ENCODE measurements at places on chromosomes 6 and 20. TPM values are rescaled to one million over a fixed set of nuclear protein-coding genes. Genes with fewer than 3 reads are reported as not detected.

The TSPO2 gene
- not detected for total RNA-seq

The COL12A1 gene
- not detected for total RNA-seq

DNA sequence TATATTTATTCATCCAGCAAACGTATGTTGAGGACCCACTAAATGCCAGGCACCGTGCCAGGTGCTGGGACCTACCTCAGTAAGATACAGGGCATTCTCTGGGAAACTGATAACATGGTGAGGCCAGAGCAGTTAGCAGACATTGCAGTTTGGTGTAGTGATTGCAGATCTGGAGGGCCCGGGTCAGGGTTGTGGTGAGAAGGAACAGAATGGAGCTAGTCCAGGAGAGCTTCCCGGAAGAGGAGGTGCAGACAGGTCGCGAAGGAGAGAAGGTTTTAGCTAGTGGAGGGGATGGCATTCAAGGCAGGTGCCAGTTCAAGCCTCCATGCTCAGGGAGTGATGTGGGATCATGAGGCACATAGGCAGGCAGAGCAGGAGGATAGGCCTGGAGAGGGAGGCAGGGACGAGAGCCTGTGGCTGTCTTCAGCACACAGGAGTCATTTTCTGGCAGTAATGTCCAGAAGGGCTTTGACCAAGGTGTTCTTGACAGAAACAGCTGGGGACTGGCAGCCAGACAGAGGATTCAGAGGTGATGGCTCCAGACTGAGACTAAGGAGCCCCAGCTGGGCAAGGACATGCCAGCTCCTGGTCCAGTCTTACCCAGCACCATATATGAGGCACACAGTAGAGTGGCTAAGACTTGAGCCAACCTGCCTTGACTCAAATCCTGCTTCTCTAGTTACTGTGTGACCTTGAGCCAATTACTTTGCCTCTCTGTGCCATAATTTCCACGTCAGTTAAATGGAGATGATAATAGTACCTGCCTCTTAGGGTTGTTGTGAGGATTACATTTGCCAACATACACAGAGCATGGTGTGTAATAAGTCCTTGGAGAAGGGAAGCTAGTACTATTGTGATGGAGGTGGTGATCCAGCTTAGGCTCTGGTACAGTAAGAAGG, 48.3 kb upstream of the FANCE start:
- no peak overlapping the region for H3K4me3 ChIP-seq
- no peaks in the 10 kb centered on the region for H3K36me3 ChIP-seq
- no peaks in the 10 kb centered on the region for H3K27me3 ChIP-seq
- no peak for DNase-seq
- no peaks in the 10 kb centered on the region for H3K4me1 ChIP-seq
- H3K27ac ChIP-seq, result no peak overlapping the region

The TNF gene
- 207 TPM for total RNA-seq

DNA sequence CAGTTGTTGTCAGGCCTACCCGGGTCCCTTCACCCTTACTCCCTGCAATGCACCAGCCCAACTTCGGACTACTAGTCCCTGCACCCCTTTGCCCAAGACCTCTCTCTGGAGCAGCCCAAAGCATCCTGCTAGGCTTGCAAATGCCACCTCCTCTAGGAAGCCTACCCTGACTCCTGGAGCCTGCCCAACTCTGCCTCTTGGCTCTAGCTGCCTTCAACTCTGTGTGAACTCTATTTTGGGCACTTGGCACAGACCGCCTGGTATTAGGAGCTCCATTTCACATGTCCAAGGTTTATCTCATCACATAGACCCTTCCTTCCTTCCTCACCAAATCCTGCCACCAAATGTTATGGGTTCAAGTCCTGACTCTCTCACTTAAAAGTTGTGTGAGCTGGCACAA, 80.6 kb downstream of the MDGA1 start:
- peaks cover 5% of the 10 kb centered on the region for H3K27me3 ChIP-seq
- H3K4me3 ChIP-seq, result no peak overlapping the region
- no peak for DNase-seq
- H3K36me3 ChIP-seq, result no peaks in the 10 kb centered on the region
- no peak overlapping the region for H3K27ac ChIP-seq
- H3K4me1 ChIP-seq, result peaks cover 6% of the 10 kb centered on the region

DNA sequence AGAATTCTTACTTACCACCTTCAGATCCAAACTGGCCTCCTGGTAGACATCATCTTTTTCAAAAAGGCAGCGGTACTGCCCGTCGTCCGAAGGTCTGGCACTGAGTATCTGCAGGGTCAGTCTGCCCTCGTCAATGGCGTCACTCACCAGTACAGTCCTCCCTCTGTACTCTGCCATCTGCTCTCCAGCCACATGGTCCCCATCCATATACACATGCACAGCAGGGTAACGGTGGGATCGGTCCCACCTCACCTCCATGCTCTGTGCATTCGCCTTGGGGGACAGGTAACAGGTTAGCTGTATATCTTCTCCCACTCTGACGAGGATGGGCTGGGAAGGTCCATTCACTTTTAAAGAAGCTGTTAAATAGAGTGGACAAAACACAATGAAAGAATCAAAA, 11.0 kb downstream of the BTNL2 start:
- H3K36me3 ChIP-seq, result no peaks in the 10 kb centered on the region
- no peak for DNase-seq
- no peaks in the 10 kb centered on the region for H3K27me3 ChIP-seq
- no peaks in the 10 kb centered on the region for H3K4me1 ChIP-seq
- no peak overlapping the region for H3K27ac ChIP-seq
- H3K4me3 ChIP-seq, result no peak overlapping the region

- peaks cover 74% of the 10 kb centered on the region for H3K36me3 ChIP-seq
- no peak overlapping the region for H3K27ac ChIP-seq
- no peak overlapping the region for H3K4me3 ChIP-seq
Observed at GRCh38 chr6:36605560-36606391, 11.6 kb downstream of the SRSF3 start.
